ENCODE measurements at places on chromosomes 13 and 19.
A peak's percentile ranks its signal among the peaks of the same experiment; 100 is the strongest.

GRCh38 chr19:32287811-32288227 lies 57.6 kb upstream of the ZNF507 start:
- DNase-seq: no peak

GRCh38 chr13:77374786-77375185 lies 47.9 kb upstream of the MYCBP2 start:
- DNase-seq: no peak

DNA sequence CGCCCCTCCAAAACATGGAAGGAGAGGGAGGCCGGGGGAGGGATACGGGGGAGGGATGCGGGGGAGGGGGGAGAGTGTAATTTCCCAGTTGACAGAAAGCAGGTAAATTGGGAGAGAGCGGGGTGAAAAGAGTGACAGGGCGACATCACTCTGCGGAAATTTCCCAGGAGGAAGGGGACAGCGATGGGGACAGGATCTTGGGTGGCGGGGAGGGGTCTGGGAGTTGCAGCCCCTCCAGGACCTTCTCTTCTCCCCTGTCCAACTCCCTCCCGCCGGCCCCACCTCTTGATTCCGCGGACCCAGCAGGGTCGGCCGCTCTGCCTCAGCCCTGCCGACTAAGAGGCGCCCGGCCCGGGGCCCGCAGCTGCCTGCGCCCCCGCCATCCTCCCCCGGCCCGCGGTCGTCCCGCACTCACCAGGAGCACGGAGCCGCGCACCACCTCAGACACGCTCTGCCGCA lies 108.0 kb upstream of the DOCK9 start:
- DNase-seq: no peak

GRCh38 chr13:24161010-24161775 lies 673 bp downstream of the SPATA13 start:
- no peak for DNase-seq

DNA sequence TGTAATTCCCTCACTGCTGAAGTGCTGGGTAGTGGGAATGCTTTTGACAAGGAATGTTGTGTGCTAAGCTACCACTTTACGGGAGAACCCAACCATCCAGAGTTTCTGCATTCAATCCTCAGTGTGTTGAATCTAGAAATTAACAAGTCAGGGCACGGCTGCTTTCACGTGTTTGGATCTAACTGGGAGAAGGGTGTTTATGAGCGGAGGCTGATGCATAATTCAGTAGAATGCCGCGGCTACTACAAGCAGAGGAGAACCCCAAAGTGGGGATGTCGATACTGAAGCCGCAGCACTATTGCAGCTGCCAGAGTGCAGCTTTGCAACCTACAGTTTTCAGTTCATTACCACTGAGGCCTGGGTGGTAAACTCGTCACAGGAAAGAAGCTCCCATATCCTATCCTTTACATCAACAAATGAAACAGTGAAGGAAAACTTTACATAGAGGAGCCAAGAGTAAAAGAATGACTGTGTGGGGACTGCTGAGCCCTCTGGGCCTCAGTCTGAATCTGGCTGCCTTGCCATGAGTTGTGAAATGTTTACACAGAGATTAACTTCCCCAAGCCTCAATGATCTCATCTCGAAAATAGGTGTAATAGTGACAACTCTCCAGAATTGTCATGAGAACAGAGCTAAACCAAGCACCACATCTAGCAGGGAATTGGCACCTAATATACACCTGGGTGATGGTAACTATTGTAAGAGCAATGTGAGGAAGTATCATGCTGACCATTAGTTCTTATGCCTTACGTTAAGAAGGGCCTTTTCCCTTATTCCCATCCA lies 531.7 kb downstream of the MYO16 start:
- no peak for DNase-seq

- DNase-seq: no peak
These were observed 11.4 kb downstream of the VSTM2B start for GRCh38 chr19:29537181-29537580.

DNA sequence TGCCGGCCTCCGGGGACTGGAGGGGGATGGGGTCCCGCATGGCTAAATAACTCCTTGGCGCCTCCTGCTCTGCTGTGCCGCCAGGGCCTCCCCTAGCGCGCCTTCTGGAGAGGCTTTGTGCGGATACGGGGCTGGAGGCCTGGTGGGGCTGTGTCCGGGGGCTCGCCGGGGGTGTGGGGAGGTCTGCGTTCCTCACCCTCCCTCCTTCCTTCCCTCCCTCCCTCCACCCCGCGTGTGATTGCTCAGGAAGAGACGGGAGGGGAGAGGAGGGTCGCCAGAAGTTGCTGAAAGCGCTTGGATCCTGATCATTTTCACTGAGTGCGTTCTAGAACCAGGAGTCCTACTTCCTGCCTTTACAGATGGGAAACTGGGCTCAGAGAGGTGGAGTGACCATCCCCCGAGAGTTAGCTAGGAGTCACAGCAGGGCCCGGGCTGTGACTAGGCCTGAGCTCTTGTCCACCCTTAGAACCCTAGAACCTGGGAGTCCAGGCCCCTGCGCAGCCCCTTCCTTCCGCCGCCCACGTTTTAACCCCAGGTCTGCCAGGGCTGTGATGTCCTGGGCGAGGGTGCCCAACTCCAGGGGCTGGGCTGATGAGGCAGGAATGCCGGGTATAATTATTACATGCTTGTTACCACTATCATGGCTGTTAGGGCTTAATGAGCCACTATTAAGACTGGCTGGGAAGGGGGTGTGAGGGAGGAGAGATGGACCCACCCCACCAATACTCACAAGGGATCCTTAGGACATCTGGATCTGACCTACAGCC lies 782 bp upstream of the JUND start:
- DNase-seq: peak; percentile 77

GRCh38 chr13:101017123-101017872 lies 342.7 kb upstream of the TMTC4 start:
- no peak for DNase-seq

DNA sequence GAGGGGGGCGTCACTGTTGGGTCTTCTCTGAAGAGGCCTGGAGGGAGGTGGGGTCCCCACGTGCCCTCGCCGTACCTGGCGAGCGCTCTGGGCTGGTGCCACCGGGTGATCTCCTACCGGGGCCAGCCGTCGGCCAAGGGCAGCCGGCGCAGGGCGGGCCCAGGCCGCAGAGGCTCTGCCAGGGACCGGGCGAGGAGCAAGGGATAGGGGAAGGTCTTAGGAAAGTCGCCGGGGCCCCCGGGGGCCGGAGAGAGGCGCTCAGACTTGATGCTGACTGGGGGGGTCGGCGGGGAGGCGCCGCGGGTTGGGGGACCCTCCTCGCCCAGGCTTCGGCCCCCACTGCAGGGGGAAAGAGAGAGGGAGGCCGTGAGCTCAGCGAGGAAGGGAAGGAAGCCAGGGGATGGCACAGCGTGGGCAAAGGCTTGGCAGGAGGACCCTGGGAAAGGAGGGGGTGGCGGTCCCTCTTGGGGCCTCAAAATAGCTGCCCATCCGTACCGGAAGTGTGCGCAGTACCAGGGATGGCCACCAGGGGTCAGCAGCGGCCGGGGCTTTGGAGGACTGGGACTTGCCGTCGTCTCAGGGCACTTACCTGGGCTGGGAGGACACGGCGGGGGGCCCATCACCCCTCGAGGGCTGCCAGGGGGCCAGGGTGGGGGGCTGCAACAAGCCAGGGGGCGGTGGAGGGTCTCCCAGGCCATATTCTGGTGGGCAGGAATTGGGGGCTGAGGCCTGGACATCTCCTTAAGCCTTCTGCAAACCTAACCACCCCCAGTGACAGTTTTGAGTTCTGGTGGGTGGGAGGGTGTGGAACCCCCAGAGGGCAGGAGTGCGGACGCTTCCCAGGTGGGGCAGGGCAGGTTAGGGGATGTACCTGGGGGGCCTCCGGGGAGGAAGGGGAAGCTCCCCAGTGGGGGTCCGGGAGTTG lies 7.7 kb upstream of the TMEM161A start:
- DNase-seq: no peak

DNA sequence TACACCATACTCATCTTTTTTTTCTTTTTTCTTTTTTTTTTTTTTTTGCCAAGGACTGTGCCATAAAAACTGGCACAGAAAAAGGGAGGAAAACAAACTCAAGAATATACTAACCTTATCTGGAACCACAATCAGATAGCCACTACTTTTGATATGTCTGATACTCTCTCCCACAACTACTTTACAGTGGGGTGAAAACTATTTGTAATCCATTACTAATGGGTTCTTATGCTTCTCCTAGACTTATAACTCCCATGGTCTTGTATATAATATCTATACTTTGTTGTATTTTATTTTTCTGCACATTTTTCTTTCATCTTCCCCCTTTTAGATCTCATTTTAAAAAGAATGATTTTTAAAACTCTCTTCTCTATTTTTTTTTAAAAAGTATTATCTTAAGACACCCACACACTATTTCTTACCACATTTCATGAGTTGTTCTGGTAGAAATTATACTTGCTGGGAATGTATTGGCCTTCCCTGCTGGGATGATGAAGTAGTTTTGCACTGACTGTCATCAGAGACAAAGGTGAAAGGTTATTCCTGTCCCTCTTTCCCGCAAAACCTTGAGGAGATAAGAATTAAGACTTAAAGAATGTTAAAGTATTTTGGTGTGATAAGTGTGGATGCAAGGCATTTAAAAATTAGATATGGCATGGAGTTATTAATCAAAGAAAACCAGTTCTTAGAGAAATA lies 146.7 kb upstream of the KLF12 start:
- no peak for DNase-seq

- DNase-seq: no peak
These were observed 815.6 kb downstream of the UQCRFS1 start for GRCh38 chr19:28397306-28397705.

DNA sequence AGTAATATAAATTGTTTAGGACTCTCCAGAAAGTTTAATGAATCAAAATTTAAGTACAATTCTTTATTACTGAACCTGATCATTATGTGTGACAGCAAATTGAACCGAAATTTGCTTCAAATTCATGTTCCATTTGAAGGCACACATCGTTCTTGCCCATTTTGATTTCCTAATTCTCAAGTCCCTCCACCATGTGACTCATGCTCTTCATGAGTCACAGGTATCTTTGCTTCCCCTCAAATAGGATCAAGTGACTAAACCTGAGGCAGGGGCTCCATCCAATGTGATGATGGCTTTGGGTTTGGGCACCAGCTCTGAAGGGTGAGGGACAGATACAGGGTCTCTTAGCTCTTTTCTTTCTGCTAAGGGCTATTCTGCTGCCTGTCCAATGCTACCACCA lies 86.1 kb downstream of the THSD1 start:
- no peak for DNase-seq

- no peak for DNase-seq
These were observed 84.3 kb downstream of the TM9SF2 start for GRCh38 chr13:99585609-99586008.

DNA sequence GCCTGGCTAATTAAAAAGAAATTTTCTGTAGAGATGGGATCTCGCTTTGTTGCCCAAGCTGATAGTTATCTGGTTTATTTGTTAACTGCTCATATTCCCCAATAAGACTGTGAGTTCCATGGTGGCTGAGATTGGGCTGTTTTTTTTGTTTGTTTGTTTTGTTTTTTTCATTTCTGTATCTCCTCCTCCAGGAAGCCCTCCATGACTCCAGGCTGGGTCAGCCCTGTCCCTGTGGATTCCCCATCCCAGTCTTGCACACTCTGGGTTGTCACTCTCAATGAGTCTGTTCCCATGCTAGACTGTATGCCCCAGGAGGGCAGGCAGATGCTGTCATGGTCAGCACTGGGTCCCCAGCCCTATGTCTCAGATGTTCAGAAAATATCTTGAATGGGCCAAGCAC lies 2.9 kb downstream of the EML2 start:
- DNase-seq: no peak

DNA sequence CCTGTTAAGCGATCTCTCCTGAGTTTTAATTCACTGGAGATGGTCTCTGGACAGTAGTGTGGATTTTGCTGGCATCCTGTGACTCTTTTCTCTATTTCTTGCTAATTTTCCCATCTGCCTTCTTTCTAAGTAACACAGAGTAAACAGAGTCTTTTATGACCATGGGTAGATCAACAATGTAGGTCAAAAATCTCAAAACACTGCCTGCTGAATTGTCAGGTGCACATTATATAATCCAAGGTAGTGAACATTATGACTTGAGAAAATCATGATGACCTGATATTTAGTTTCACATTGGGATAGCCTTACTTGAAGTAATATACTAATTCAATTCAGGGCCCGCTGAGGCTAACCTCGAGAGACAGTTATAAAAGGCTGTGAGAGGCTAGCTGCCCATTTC lies 180.7 kb downstream of the TDRD3 start:
- no peak for DNase-seq

DNA sequence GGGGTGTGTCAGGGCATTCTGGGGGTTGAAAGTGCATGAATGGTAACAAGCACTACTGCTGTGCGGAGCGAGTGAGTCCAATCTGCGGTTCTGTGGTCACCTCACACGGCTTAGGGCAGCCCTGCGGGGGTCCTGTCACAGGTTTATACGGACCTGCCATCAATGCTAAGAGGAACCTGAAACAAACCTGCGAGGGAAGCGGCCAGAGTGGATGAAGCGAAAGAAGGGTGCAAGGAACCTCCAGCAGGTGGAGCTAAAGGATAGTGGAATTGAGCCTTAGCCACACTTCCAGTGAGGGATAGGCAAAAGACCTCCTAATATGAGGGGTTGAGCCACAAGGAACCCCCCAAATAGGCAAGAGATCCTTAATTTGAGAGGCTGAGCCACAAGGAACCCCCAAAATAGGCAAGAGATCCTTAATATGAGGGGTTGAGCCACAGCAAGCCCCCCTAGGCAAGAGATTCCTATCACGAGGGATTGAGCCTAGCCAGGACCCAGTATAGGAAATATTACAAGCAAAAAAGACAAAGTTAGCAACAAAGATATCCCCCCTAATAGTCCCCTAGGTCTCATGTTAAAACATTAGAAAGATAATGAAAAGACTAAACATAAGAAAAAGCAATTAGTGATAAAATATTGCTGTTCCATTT lies 6.3 kb upstream of the ZNF69 start:
- DNase-seq: peak; percentile 13

DNA sequence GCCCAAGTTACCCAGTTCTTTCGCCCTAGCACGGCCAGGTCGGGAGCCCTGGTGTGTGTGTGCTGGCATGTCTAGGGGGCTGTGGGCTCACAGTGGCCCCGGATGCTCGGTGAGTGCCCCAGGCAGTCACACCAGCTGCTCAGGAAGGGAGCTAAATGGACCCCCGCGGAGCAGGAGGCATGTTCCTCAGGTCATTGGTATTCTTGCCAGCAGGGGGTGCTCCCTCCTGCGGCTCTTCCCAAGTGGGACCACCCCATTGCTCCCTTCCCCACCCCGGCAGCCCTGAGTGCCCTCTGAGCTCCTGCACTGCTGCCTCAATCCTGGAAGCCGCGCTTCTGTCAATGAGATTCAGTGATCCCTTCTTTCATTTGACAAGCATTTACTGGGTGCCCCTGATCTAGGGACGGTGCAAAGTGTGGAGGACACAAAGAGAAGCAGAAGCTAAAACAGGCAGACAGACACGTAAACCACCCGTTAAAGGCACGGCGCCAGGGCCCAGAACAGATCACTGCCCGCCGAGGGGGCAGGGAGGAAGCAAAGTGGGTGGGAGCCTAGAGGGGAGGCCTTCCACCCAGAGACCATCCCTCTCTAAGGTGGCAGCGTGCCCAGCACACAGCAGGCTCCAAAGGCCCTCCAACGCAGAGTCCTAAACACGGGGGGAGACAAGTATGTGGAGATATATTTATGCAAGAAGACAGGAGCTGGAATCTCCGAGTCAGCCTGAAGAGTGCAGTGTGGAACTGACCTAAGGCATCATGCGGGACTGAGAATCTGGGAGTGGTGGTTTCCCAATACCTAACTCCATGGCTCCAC lies 5.2 kb upstream of the ADPRHL1 start:
- DNase-seq: no peak

GRCh38 chr13:60170414-60170813 lies 6.7 kb upstream of the DIAPH3 start:
- no peak for DNase-seq

- DNase-seq: no peak
These were observed 64.6 kb downstream of the TSHZ3 start for GRCh38 chr19:31284621-31285020.

- DNase-seq: no peak
These were observed 10.8 kb downstream of the CUL4A start for GRCh38 chr13:113220141-113220598.
